ENCODE measurements at places on chromosomes 3 and 15.
A peak's percentile ranks its signal among the peaks of the same experiment; 100 is the strongest.

DNA sequence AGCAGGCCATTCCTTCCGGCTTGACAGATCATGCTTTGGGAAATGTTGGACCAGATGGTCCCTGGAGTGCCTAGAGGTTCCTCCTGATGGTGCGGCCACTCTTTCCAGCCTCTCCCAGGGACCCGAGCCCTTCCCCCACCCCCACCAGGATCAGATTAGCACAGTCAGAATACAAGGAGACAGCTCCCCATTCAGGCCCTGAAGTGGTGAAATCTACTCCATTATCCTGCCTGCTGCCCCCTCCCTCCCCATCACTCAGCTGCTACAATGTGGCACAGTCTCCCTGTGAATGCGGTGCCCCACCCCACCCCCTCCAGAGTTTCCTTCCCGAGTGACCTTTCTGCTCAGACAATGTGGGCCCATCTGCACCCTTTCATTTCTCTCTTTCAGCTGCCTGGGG is 29.4 kb downstream of the RNU5B-1 start:
- no peak for DNase-seq

GRCh38 chr15:82045179-82045891 is 483 bp downstream of the MEX3B start:
- DNase-seq: peak; percentile 45

DNA sequence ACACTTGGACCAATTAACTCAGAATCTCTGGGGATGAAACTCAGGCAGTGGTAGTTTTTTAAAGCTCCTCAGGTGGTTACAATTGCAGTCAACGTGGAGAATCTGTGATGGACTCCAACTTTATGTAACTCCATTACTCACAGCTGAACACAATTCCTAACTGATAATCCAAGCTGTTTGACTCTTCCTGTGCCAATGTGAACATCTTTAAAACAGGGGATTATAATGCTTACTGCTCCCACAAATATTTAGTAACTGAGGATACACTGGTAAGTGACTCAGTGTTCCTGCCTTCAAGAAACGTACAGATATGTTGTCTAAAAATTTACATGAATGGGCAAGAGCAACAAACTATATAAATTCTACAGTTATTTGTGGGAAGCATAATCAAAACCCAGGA is 85.6 kb downstream of the OSBPL10 start:
- no peak for DNase-seq

DNA sequence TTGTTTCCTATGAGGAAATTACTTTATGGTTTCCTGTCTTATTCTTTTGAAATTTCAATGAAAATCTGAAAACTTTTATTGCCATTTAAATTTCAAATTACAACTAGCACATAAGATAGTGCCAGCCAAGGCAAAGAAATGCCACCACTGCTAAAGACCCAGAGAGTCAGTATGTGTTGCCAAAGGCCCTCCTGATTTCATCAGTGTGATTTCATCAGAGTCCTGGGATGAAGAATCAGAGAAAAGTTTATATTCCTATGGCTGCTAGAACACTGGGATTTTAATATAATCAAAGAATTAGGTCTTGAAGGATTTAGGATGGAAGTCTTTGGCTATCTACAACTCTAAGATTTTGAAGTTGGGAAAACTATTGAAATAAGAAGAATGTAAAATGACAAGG is 434.2 kb upstream of the CCDC54 start:
- DNase-seq: no peak

DNA sequence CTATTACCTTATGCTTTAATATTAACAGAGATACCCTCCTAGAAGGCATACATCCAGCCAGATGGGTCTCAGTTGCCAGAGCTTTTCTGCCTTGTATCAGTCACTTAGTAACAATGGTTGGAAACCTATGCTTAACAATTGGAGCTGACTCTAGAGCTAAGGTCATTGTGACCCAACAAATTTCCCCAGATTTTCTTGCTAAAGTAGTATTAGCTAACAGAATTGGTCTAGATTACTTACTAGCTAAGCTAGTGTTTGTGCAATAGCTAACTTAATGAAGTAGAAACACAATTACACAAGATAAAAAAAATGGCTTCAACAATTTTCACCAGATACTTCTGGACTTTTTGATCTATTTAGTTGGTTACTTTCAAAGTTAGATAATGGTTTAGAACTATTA is 236.9 kb downstream of the NSUN3 start:
- no peak for DNase-seq

DNA sequence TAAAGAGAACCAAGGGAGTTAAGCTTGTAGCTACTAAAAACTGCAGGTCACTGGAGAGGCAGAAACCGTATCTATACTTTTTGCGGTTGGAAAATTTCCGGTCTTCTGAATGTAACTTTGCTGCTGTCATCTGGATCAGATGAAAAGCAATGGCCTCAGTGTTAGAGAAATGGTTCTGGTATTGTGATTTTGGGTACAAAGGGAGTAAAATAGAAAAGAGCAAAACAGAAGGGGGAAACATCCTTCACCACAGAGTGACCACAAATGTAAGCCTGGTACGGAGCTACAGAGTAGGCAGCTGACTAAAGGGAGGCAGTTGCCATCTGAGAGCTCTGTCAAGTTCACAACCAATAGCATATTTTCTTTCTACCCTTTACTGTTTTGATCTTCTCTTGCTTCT is 5.6 kb downstream of the CD96 start:
- DNase-seq: no peak

- DNase-seq: no peak
Measured at GRCh38 chr3:138062626-138063025, 52.7 kb downstream of the CLDN18 start.

- no peak for DNase-seq
Measured at GRCh38 chr3:107450254-107450893, 72.4 kb upstream of the BBX start.

- no peak for DNase-seq
Measured at GRCh38 chr15:44666210-44667038, 3.0 kb upstream of the SPG11 start.

- no peak for DNase-seq
Measured at GRCh38 chr15:80615783-80616391, 79.2 kb upstream of the ABHD17C start.

GRCh38 chr15:45449916-45450867 is 71.8 kb upstream of the GATM start:
- DNase-seq: no peak

DNA sequence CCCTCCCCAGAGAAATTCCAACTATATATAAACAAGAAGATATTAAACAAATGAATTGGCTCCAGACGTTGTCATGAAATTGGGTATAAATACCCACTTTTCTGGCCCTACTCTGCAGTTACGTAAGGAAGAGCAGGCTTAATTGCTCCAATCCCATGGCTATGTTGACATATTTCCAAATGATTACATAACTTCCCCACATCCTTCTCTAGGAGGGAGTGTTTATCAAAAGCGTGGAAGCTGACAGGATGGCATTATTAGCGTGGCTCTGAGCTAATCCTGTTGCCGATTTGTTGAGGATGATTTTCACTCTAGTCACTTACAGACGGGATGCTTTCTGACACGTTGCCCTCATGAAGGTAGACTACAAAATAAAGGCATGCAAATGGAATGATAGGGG is 347.5 kb upstream of the TMCO5A start:
- no peak for DNase-seq

GRCh38 chr3:177753451-177754155 is 556.3 kb upstream of the TBL1XR1 start:
- DNase-seq: no peak

- no peak for DNase-seq
Measured at GRCh38 chr3:194572944-194573491, 60.2 kb downstream of the TMEM44 start.

GRCh38 chr3:151933234-151933853 is 59.9 kb downstream of the SUCNR1 start:
- DNase-seq: no peak

DNA sequence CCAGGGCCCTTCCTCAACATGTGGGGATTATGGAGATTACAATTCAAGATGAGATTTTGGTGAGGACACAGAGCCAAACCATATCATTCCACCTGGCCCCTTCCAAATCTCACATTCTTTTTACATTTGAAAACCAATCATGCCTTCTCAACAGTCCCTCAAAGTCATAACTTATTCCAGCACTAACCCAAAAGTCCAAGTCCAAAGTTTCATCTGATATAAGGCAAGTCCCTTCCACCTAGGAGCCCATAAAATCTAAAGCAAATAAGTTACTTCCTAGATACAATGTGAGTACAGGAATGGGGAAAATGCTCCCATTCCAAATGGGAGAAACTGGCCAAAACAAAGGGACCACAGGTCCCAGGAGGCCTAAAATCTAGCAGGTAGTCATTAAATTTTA is 309.5 kb upstream of the SLITRK3 start:
- DNase-seq: no peak

GRCh38 chr3:162103808-162104207 is 607.2 kb downstream of the OTOL1 start:
- no peak for DNase-seq

- no peak for DNase-seq
Measured at GRCh38 chr3:82044930-82045705, 283.7 kb upstream of the GBE1 start.

- DNase-seq: no peak
Measured at GRCh38 chr3:162998205-162998604, 1501.6 kb downstream of the OTOL1 start.

DNA sequence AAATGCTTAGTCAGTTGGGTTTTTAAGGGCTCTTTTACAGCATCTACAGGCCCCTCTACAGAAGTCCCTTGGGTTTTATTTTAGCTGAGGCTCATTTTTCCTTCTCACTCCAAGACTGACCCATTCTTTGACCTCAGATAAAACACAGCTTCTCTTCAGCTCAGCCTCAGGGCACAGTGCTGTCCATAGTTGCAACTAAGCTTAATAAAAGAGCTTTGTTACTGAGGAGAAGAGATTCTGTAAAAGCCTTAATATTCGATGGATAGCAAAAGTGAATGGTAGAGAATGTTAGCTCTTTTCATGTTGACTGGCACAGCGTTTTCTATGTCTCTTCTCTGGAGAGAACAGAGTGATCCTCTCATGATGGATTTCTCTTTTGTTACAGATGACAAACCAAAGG is 277.9 kb downstream of the BBX start:
- no peak for DNase-seq

GRCh38 chr3:38603731-38604131 is 45.8 kb downstream of the SCN5A start:
- no peak for DNase-seq

- DNase-seq: no peak
Measured at GRCh38 chr15:58360421-58361090, 71.2 kb upstream of the LIPC start.

GRCh38 chr3:27031476-27031875 is 337.7 kb downstream of the NEK10 start:
- no peak for DNase-seq

DNA sequence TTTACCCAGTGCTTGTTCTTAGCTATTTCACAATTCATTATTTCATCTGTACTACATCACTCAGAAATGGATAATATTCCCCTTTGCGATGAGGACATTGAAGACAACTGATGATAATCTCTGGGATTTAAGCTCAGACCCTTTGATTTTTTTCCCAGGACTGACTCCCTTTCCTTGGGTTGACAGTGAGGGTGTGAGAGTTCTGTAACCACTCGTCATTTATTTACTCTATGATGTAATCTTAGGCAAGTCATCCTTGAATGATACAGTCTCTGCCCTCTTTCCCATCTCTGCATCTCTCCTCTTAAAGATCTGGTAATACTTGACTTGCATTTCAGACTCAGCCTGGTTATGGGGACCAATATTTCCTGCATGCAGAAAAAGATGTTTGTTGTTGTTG is 1041.7 kb downstream of the AGBL1 start:
- DNase-seq: no peak

GRCh38 chr15:70354346-70354905 is 256.7 kb upstream of the TLE3 start:
- DNase-seq: no peak

DNA sequence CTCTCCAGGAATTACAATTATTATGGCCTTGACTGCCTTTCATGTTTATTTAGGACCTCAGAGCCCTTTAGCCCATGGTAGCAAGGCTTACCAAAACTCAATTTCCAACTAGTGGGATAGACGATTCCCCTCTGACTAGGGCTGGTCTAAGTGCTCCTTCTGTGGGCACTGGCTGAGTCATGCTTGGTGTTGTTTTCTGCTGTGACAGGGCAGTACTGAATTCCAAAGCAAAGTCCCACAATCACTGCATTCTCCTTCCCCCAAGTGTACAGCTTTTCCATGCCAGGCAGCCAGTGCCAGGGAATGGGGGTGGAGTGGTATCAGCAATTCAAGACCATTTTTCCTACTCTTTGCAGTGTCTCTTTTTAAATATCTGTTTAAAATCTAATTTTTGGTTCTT is 509.0 kb upstream of the NECTIN3 start:
- DNase-seq: no peak

GRCh38 chr15:53976844-53977392 is 1.3 kb upstream of the UNC13C start:
- DNase-seq: peak; percentile 62
